ENCODE measurements at places on chromosomes 1 and 21.

GRCh38 chr1:53295295-53295694 is 32.6 kb downstream of the LRP8 start:
- DNase-seq = no peak

DNA sequence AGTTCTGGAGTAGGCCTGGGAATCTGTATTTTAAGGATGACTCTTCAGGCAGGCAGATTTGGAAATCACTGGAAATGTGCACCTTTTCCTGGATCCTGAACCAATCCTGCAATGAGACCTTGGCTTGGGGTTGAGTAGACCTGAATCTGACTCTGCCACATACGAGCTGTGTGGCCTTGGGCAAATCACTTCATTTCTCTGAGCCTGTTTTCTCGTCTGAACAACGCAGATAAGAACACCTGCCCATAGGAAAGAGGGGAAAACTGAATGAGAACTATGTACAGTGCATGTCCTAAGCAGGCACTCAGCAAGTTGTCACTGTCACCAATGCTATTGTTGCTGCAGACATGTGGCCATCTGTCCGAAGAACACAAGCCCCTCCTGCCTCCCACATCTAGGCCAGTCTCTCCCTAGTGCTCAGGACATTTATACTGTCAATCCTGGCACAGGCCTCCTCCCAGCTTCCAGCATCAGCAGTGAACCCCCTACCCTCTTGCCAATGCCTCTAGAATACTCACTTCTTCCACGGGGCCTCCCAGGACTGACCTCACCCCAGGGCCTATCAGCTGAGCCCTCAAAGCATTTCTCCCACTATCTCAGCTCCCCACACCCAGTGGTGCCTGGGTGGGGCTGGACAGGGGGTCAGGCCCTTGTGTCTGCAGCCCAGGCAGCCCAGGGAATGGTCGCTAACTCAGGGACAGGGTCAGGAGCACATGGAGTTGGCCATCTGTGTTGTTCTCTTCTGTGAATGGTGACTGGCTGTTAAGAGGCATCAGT is 88.8 kb upstream of the ZBTB40 start:
- DNase-seq = no peak

DNA sequence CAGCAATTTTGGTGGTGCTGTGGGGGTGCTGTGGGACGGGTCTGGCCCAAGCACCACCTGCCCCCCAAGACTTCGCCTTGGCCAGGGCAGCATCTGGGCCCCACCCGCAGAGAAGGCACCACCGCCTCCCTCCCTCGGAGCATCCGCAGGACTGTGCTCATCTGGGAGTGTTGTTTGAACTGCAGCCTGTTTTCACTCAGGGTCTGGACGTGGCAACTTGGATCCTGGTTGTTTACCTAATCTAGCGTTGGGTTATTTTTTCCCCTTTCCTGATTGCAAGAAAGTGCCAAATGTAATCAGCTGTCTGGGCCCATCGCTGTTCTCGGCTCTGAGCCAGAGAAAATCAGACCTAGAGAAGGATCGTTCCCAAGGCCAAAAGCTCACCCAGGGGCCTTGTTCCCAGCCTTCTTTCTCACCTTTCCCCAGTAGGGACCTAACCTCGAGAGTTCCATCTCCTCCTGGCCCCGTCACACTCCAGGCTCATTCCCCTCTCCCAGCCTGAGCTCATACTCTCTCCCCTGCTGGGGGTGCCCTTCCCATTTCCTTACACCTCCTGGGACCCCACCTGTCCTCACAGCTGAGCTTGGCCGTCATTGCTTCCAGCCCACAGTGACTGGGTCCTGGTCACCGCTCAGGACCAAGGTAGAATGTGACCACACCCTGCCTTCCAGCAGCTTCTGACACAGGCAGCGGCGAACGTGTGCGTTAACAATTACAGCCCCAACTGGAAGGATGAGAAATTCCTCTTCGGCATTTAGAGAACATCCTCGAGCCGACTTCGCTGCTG is 72.0 kb upstream of the FAM20B start:
- DNase-seq = no peak

- no peak for DNase-seq
Observed at GRCh38 chr1:247656221-247656875, 23.2 kb downstream of the OR13G1 start.

GRCh38 chr1:200226969-200227303 is 182.9 kb downstream of the ZNF281 start:
- DNase-seq = no peak

DNA sequence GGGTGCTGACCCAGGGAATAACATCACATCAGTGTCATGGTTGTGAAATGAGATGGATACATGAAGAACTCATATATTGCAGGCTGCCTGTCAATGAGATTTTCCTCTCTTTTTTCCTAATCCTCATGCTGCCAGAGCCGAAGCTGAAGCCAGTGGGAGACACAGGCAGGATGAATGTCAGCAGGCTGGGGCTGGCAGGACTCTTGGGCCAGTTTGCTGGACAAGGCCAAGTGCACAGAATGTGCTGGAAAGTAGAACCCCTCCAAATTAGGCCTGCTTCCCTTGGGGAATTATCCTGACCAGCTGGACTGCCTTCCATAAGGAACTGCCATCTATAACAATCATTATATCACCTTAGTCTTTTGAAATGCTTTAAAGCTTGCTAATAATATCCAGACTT is 31.4 kb downstream of the SLC44A3 start:
- DNase-seq = no peak

GRCh38 chr1:167776616-167777268 is 55.0 kb downstream of the MPZL1 start:
- DNase-seq = no peak

GRCh38 chr1:244672946-244673682 is 20.2 kb downstream of the DESI2 start:
- DNase-seq = no peak

DNA sequence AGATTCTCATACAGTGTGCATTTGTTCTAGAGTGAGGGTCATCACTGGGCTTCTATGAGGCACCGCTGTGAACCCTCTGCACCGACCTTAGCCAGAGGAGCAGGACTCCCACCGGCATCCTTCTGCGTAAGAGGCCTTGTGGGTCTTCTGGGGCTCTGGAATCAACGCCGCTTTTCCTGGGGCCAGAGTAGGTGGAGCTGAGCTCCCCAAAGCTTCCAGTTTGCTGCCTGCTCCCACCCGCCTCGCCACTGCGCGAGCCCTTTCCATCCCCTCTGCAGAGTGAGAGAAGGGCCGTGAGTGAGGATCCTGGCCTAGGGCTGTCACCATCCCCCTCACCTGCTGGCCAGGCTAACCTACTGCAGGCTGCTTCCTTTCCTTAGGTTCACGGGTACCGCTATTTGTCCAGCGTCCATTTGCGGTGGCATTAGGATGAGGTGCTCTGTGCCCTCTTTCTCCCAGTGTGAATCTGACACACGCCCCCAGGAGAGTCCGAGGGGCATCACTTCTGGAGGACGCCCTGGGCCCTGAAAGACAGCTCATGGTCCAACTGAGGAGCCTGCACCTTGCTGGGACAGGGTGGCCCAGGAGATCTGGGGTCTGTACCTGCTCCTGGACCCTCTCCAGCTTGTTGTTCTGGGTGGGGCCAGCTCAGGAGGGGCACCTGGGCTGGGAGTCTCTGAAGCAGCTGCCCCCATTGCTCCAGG is 36.2 kb downstream of the UMODL1 start:
- no peak for DNase-seq

DNA sequence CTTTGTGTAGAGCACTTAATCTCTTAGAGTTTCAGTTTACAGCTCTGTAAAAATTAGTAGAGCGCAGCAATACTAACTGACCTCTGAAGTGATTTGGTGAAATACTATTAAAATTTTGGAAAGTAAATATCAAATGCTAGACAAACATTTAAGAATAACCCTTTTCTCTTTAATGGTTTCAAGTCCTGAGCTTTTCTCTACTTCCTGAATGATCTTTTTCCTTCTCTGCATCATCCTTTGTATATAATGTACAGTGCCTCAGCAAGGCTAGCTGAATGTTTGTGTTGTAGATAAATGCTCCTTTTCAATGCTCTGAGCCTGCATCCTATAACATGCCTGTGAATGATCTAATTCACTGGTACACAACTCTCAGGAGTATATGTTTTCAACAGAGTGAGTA is 272.9 kb downstream of the ADGRL2 start:
- DNase-seq = no peak

DNA sequence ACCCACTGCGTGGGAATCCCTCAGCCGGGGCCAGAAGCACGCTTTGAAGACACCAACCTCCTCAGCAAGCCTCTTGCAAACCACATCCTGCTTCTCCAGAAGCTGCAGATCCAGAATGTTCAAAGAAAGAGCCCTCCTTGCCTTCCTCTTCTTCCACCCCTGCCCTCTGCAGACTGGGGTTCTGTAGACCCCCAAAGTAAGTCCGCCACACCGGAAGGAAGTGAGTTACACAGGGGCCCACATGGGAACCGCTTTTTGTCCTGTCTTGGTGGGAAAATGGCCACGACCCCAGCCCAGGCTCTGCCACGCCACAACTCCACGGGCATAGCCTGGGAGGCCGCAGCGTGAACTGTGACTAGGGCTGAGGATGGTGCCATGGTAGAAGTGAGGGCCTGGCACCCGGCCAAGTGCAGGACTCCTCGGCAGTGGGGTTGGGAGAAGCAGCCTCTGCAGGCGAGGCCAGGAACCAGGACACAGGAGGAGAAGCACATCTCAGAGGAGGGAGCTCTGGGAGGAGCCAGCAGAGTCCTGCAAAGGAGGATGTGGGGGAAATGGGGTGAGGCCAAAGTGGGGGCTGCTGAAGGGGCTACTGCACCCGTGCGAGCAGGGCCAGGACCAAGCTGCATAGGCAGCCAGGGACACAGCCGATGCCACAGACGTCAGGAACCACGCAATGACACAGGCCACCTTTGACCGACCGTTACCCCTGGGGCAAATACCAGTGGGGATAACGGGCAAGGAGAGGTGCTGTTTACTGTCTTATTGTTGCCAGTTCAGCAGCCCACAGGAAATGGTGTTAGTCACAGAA is 30.9 kb downstream of the PDE9A start:
- no peak for DNase-seq

- DNase-seq = no peak
Observed at GRCh38 chr21:39078322-39079065, 104.8 kb downstream of the PSMG1 start.

All from stimulated activated CD8-positive, alpha-beta memory T cell treated with anti-CD3 and anti-CD28 coated beads, Interleukin-4, amount 100 ng/mL, for 24 hours (primary cell).